Stimulated activated CD4-positive, alpha-beta T cell treated with anti-CD3 and anti-CD28 coated beads, Interleukin-12 subunit alpha, Interleukin-12 subunit beta, amount 100 ng/mL, for 4 hours (primary cell): ENCODE measurements at places on chromosomes 16 and 17.
A peak's percentile ranks its signal among the peaks of the same experiment; 100 is the strongest.

GRCh38 chr17:7213895-7214299, 5.7 kb downstream of the DLG4 start:
- DNase-seq = no peak

- DNase-seq = no peak
These were observed 5.3 kb upstream of the TMEM100 start for GRCh38 chr17:55727920-55728319.

DNA sequence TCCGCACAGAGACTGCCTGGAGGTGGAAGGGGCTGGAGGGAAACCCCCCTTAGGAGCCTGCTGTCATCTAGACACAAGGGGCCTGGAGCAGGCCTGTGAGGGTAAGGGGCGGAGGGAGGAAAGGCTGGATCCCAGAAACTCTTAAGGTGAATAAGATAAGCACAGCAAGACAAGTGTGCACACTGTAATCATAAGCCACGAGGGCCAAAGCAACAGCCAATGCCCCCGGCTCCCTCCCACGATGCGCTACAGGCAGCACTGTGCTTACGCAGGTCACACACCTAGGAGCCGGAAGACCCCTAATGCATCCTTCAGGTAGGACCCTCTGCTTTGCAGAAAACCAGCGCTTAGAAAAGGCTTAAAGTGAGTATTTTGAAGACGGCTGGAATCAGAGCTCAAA, 24.6 kb downstream of the ZFHX3 start:
- no peak for DNase-seq

GRCh38 chr17:82240506-82241182, 11.8 kb downstream of the SLC16A3 start:
- DNase-seq = no peak

GRCh38 chr17:74874615-74875037, 1.8 kb upstream of the FDXR start:
- DNase-seq = no peak

- DNase-seq = no peak
These were observed 26.1 kb downstream of the HDAC5 start for GRCh38 chr17:44097110-44097958.

DNA sequence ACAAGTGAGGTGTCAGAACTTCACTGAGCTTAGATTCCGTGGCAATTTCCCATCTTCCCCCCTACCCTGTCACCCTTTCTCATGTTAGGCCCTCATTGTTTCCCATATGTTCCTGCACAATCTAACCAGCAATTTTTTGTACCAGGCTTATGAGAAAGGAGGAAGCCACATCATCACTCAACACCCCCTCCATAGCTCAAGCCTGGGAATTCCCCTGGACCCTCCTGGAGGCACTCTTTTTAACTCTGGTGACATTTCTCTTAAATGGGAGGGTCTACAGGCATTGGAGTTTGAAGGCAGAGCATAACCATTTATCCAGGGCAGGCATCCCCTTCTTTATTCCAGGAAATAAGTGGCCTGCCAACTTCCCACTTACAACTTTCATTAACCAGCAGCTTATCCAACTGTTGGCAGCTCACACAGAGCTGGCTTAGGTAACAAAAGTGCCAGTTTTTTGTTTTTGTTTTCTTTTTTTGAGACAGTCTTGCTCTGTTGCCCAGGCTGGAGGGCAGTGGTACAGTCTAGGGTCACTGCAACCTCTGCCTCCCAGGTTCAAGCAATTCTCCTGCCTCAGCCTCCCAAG, 10.4 kb upstream of the GLG1 start:
- DNase-seq = no peak

DNA sequence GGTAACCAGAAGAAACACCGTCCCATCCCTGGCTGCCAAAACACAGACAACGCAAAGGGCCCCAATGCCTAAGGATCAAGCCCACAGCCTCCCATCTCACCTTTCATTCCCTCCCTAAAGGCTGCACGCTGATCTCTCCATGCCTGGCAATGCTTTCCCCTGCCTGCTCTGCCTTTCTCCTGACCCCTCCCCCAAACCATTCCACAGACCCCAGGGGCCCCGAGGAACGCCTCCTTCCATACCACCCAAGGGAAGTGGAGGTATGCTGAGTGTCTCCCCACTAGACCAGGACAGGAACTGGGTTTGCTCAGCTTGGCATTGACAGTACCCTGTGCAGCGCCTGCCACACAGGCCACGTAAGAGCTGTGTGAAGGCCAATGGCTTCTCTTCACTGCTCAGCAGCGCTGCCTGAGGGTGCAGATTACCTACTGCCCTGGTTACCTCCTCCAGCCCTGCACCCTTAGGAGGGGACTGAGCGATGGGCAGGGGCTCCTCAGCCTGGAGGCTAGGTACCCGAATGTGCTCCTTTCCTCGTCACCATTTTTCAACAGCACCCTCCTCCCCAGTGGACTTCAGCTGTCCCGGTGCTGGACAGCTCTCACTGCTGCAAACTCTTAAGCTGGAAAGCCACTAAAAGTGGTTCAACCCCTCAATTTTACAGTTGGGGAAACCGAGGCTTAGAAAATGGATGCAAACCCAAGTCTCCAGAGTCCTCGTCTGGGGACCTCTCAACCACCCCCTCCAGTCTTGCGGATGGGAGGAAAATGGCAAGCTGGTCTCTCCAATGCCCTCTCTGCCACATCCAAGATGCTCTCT, 45.0 kb downstream of the SRCIN1 start:
- DNase-seq = no peak

- DNase-seq = no peak
These were observed 23.6 kb upstream of the TRAP1 start for GRCh38 chr16:3740934-3741333.

DNA sequence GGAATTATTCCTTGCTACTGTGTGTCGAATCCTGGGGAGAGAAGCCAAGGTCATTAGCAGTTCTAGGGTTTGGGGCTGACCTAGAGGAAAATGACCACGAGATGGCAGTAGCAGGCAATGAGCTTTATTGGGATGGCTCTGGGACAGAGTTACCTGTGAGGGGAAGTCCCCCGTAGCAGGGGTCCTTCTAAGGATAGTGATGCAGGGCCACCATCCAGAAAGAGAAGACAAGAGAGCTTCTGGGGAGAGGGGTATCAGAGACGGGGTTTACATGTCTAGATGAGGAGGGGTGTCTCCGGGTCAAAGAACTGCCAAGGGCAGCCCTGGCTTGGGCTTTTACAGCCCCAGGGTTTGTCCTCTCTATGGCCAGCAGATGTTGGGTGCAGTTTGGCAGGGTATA, 6.4 kb upstream of the GGT6 start:
- DNase-seq = no peak

- no peak for DNase-seq
These were observed 679.3 kb upstream of the EEF2KMT start for GRCh38 chr16:5776876-5777275.

DNA sequence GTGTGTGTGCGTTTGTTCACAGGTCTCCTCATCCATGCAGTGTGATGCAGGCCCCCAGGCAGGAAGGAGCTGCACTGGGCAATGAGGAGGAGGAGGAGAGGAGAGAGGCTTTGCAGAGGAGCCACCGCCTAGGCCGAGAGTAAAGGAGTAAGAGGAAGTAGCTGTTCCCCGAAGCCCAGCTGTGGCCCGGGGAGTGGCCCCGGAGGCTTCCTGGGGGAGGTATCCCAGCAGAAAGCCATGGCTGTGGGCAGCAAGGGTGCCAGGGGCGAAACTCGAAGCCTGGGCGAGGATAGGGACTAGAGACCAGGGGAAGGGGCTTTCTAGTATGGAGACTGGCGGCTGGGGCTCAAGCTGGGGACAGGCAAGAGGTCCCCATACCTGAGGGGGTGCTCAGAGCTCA, 12.2 kb downstream of the C16orf95 start:
- no peak for DNase-seq

DNA sequence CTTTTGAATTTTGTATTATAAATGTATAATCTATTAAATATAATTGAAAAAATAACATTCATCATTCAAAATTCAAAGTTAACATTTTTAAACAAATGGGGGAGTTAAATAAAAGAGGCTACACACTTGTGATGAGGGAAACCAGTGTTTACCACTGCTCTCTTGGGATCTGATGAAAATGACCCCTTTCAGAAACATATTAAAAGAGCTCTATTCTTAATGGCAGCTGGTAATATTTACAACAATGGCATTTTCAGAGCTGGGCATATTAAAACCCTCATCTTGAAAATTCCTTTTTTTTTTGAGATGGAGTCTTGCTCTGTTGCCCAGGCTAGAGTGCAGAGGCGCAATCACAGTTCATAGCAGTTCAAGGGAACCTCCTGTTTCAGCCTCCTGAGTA, 19.3 kb upstream of the FLCN start:
- DNase-seq = no peak

- DNase-seq = no peak
These were observed 1.6 kb upstream of the CCL13 start for GRCh38 chr17:34354637-34355036.

GRCh38 chr16:16798504-16798903, 419.6 kb downstream of the NPIPA7 start:
- no peak for DNase-seq

DNA sequence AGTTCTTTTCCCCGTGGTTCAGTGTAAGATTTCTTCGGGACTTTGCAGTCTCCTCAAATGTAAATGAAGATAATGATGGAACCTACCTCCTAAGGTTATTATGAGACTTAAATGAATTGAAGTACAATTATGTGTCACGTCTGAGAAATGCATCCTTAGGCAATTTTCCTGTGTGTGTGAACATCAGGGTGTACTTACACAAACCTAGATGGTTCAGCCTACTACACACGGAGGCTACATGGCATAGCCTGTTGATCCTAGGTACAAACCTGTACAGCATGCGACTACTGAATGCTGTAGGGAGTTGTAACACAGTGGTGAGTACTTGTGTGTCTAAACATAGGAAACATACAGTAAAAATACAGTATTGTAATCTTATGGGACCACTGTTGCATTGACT, 1.1 kb upstream of the FAM20A start:
- DNase-seq = no peak

- no peak for DNase-seq
These were observed 15.8 kb upstream of the KRT20 start for GRCh38 chr17:40900809-40901356.

GRCh38 chr16:1647856-1648255, 30.2 kb upstream of the JPT2 start:
- no peak for DNase-seq

- no peak for DNase-seq
These were observed 880 bp downstream of the SARM1 start for GRCh38 chr17:28372203-28372944.

GRCh38 chr17:37839196-37839978, 84.8 kb upstream of the TBC1D3K start:
- DNase-seq = no peak

- DNase-seq = peak; percentile 26
These were observed 913 bp upstream of the PRR14 start for GRCh38 chr16:30649725-30650368.

DNA sequence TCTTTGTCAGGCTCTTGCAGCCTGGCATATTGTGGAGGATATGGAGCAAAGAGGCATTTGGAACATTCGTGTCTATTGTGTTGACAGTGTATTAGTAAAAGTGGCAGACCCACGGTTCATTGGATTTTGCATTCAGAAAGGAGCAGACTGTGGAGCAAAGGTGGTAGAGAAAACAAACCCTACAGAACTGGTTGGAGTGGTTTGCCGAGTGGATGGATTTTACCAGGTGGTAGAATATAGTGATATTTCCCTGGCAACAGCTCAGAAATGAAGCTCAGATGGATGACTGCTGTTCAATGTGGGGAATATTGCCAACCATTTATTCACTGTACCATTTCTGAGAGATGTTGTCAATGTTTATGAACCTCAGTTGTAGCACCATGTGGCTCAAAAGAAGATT, 44.5 kb downstream of the EFCAB13 start:
- DNase-seq = no peak

GRCh38 chr16:1863681-1864460, 8.1 kb downstream of the MEIOB start:
- DNase-seq = no peak

GRCh38 chr17:81222620-81222905, 202 bp downstream of the CEP131 start:
- no peak for DNase-seq

GRCh38 chr16:55301385-55302008, 22.5 kb upstream of the IRX6 start:
- DNase-seq = no peak

- no peak for DNase-seq
These were observed 13.2 kb upstream of the VPS35L start for GRCh38 chr16:19542138-19542821.

DNA sequence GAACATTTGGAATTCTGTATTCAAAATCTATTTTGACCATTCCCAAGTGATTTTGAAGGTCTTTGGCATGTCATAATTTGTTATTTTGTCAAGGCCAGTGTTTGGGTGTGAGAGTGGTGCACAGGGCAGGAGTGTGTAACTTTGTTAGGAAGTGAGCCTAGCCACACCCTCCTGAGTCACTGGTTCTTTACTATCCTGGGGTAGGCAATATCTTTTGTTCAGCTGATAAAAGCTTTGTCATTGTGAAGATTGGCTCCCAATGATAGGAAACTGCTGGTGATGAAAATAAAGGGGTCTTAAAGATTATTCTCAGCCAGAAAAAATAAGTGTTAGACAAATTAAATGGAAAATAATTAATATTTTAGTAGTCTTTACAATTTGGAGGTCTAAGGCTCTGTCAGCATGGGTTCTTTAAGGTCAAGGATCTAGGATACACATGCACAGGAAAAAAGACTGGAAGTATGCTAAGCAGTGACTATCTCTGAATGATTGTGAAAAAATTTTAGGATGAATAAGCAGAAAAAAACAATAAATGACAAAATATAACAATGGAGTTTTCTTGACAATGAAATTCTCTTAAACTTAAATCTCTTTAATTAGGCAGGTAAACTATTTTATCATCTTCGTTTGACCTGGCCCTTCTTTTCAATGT, 5.1 kb downstream of the UBN1 start:
- DNase-seq = no peak

DNA sequence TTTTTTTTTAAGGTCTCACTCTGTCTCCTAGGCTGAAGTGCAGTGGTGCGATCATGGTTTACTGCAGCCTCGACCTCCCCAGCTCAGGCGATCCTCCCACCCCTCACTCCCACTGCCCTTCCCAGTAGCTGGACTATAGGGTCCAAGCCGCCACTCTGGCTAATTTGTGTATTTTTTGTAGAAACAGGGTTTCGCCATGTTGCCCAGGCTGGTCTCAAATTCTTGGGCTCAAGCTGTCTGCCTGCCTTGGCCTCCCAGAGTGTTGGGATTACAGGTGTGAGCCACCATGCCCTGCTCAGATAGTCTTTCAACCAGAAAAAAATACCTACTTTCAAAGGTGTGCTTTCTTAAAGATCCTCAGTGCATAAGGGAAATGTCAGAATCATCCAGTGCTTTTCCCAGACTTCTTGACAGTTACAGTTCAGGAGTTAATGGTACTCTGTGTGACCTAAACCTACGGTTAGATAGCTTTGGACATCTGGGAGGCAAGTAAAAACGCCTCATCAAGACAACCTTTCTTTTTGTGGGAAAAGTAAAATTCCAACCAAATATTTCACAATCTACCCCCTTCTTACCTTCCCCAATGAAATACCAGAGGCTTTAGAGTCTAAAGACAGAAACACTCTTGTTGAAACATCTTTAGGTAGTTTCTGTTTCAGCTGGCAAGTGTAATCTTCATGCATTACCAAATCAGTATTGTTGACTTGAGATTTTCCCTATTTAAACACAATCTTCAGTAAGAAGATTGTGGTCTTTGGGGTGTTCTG, 6.8 kb downstream of the RSPRY1 start:
- DNase-seq = no peak
